Stimulated activated CD8-positive, alpha-beta memory T cell treated with anti-CD3 and anti-CD28 coated beads, Interleukin-15, amount 100 ng/mL, for 24 hours (primary cell): ENCODE measurements at places on chromosomes 2 and 18.

- no peak for DNase-seq
Observed at GRCh38 chr2:60410456-60411146, 142.9 kb downstream of the BCL11A start.

- no peak for DNase-seq
Observed at GRCh38 chr2:233227346-233227978, 24.0 kb upstream of the ATG16L1 start.

DNA sequence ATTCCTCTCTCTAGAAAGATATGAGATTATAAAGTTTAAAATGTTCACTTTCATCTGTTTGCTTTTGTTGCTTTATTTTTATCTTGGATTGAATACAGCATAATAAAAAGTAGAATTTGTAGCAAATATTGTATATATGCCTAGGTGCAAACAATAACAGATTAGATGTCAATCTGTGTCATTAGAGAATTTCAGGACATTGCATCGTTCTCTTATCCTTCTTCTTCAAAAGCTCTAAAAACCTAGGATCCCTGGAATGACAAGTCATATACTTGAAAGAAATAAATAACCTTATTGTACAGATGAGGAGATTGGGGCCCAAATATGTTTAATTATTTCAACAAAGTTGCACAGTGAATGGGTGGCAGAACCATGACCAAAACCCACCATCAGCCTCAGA lies 102.8 kb upstream of the BZW1 start:
- DNase-seq: no peak

DNA sequence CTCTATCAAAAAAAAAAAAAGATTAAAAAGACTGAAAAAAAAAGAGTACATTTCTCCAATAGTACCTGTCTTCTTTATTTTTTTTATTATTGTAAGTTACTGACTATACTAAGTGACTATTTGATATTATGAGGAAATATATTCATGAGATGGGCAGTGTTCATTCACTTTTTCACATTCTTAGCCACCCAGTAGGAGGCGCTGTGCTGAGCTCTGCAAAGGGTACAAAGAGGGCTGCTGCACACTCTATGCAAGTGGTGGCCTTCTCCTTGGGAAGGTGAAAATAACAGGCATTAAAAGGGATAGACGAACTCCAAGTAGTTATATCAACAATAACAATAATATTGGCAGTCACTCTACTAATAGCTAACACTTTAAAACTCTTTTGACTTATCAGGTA lies 1034.9 kb upstream of the FANCL start:
- DNase-seq: no peak
